Aortic smooth muscle cell (primary cell): ENCODE measurements at places on chromosomes 11 and 22. TPM values are rescaled to one million over a fixed set of nuclear protein-coding genes. Genes with fewer than 3 reads are reported as not detected.

The CELSR1 gene
- 1.6 and 1.8 TPM in 2 replicates for total RNA-seq

The OR51B5 gene
- 0.19 and 0.40 TPM in 2 replicates for total RNA-seq

The DDTL gene
- total RNA-seq = 0.62 and 0.92 TPM in 2 replicates

The USP2 gene
- total RNA-seq = 0.06 and 0.13 TPM in 2 replicates

The CCDC87 gene
- 0.26 and 0.44 TPM in 2 replicates for total RNA-seq

The WT1 gene
- not detected in 2 replicates for total RNA-seq
